ENCODE measurements at places on chromosomes 11 and 22.

- no peak for DNase-seq
Measured at GRCh38 chr11:107682572-107682971, 29.3 kb downstream of the SLN start.

DNA sequence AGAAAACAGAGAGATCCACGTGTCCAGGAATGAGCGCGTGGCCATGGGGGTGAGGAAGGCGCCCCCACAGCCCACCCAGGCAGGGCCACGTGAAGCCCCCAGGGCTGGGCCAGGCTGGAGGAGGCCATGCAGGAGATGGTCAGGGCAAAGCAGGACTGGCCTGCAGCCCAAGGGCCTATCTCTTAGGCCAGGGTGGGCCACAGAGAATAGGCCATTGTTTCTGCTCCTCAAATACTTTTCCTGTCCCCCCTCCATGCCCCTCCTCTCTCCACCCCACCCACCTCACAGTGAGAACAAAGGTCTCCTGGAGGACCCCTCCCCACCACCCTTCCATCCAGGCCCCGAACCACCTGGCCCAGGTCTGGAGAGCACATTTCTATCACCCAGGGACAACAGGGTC lies 8.3 kb upstream of the CDC42EP1 start:
- DNase-seq, result no peak

DNA sequence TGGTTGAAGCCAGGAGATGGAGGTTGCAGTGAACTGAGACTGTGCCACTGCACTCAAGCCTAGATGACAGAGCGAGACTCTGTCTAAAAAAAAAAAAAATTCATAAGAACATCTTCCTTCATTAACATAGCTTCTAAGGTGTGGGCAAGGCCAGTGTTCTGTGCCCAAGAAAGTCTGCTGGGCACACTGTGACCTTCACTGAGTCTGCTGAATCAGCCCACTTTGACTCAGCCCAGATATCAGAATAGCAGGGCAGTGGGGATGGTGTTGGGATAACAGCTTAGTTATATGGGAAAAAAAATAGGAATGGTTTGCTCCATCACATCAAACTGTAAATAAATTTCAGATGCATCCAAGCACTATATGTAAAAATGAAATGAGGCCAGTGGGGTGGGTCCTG lies 32.4 kb upstream of the XBP1 start:
- DNase-seq, result no peak

DNA sequence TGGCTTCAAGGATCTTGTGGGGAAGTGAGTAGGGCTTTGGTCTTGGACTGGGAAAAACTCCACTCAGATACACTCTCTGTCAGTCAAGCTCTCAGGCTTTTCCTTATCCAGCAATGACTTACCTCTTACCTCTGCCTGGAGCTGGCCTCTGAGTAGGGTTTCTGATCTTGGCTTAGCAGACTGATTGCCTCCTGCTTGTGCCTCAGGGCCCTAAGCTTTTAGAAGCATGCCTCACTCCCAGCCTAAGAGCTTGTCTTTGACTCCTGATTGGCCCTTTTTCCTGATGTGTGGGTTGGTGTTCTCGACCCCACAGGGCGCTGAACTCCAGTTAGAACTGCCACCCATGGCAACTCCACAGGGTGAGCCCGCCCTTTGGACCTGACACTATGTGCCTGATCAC lies 275.0 kb downstream of the ST3GAL4 start:
- no peak for DNase-seq

DNA sequence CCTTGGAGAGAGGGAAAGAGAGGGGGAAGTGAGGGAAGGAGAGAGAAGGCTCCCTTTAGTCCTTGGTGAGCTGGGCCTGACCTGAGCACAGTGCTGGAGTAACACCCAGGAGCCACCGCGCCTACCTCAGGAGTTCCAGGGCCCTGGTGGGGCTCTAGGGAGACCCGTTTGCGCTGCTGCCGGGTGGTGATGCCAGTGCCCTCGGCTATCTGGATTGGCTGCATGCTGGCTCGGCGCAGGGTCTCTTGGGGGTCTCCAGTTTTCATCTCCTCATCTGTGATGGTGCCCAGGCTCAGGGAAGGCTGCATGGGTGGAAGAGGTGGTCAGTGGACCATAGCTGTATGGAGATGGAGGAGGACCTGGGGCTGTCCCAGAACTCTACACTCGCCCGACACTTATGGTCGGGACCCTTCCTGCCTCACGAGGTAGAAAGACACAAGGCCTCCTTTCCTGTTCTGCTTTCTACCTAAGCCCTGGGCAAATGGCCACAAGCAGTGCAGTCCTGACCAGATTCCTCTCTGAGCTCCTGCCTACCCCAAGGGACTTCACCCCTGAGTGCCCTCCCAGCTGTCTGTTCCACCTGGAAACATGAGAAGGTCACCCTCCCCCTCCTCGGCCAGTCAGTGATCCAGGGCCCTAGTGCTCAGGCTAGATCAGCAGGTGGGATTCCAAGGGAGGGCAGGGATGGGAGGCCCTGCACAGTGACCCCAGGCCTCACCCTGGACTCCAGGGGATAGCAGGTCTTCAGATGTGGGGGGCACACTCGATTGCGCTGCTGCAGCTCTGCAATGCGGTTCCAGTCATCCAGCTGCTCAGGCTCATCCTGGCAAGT lies 6.0 kb downstream of the IL18BP start:
- no peak for DNase-seq

GRCh38 chr22:50041361-50042065 lies 16.6 kb downstream of the TTLL8 start:
- no peak for DNase-seq

DNA sequence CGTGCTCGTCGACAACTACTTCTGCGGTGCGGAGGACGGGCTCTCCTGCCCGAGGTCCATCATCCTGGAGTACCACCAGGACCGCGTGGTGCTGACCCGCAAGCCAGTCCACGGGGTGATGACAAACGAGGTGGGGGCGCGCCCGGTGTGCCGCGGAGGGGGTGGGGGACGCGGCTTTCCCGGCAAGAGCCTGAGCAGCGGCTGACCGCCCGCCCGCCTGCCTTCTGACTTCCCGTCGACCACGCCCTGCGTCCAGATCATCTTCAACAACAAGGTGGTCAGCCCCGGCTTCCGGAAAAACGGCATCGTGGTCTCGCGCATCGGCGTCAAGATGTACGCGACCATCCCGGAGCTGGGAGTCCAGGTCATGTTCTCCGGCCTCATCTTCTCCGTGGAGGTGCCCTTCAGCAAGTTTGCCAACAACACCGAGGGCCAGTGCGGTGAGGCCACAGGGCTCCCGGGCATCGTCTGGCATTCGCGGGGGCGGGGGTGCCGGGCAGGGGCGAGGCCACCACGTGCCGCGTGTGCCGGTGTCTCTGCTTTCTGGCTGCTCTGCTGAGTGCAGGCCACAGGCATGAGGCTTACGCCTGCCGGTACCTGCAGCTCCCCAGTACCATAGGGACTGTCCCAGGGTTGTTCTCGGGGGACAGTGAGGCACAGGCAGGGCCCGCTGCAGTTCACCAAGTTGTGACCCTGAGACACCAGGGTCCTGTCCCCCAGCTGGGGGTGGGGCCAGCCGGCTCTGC lies 28.5 kb upstream of the MUC5B start:
- DNase-seq, result no peak

GRCh38 chr11:14075118-14076078 lies 112.9 kb downstream of the SPON1 start:
- DNase-seq, result no peak

- DNase-seq, result no peak
Measured at GRCh38 chr22:49367041-49367697, 460.5 kb downstream of the BRD1 start.

- DNase-seq, result no peak
Measured at GRCh38 chr11:60985501-60985900, 14.0 kb downstream of the CD6 start.

DNA sequence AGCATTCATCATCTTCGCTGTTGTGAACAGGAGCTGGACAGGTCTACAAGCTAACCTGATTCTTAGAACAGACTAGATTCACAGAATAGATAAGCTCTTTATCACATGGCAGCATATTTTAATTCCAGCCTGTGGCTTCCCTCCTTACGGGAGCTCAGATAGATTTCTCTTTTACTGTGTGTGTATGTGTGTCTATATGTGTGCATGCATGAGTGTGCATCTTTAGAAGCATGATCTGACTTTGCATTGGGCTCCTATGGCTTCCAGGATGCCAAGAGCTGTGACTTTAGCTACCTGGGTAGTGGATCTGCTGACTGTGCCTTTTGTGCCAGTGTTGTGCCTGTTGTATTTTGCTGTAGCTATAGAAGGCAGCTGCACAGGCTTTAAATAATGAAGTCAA lies 44.3 kb downstream of the ZNRF3 start:
- DNase-seq, result no peak

DNA sequence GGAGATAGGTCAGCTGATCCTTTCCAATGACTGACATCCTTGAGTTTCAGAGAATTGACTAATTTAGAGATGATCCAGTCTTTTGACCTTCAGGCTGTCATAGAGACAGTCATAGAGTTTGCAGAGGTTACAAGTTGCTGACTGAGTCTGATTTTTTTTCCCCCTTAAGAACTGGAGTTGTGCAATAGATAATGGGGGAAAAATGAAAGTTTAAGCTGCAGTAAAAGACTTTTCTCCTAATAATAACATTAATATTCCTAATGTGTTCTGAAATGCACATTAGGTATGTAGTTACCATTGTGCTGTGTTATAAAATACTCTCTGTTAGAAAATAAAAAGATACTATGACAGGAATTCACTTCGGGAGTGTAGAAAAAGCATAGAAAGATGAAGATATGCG lies 876.9 kb upstream of the RAG2 start:
- no peak for DNase-seq

DNA sequence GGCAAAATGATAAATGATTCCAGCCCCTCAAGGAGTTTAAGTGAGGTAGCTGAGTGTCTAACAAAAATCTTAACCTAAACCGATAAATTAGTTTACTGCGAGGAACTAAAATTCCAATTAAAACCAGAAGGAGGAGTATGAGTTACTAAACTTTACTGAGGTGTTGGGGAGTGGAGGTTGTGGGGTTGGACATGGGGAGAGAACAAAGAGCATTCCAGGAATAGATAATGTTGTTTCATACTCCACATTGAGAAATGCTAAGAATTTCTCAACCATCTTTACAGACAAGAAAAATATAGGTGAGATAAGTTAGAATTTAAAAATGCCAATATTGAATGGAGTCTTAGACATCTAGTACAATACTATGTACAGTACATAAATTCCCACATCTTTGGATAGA lies 488.6 kb downstream of the METTL15 start:
- DNase-seq, result no peak

DNA sequence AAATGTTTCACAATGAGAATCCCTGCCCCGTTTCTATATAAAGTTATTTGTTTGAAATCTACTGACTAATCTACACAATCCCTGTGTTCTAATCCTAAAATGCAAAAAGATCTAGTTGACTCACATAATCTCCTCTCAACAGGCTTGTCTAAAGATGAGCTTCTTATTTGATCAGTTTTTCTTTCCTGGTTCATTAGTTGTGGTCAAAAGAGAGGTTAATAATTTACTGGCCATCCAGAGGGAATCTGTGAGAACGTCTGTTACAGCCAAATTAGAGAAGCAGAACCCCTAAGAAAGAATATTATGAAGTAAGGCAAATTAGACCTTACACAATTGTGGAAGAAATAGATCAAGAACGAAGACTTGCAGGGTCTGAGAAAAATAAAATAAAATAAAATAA lies 173.7 kb upstream of the ANO3 start:
- no peak for DNase-seq

- no peak for DNase-seq
Measured at GRCh38 chr11:118813551-118813950, 22.6 kb upstream of the DDX6 start.

DNA sequence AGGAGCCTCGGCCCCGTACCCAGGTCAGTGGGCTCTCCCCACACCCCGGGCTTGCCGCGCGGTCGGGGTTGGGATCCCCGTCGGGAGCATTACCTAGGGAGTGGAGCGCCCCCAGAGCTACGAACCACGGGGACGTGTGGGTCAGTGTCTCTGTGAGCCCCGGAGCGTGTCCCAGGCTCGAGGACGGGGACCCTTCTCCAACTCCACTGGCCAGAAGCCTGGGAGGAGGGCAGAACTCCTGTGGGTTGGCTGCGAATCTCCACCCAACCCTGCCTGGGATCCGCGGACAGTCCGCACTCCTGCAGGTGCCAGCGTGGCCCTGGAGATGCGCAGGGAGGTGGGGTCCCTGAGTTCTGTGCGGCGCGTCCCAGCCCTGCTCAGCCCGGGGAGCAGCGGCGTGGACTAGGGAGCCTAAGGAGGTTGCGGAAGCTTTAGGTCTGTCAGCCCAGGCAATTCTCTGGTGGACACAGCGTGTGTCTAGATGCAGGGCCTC lies 346 bp downstream of the PPFIBP2 start:
- DNase-seq, result no peak

DNA sequence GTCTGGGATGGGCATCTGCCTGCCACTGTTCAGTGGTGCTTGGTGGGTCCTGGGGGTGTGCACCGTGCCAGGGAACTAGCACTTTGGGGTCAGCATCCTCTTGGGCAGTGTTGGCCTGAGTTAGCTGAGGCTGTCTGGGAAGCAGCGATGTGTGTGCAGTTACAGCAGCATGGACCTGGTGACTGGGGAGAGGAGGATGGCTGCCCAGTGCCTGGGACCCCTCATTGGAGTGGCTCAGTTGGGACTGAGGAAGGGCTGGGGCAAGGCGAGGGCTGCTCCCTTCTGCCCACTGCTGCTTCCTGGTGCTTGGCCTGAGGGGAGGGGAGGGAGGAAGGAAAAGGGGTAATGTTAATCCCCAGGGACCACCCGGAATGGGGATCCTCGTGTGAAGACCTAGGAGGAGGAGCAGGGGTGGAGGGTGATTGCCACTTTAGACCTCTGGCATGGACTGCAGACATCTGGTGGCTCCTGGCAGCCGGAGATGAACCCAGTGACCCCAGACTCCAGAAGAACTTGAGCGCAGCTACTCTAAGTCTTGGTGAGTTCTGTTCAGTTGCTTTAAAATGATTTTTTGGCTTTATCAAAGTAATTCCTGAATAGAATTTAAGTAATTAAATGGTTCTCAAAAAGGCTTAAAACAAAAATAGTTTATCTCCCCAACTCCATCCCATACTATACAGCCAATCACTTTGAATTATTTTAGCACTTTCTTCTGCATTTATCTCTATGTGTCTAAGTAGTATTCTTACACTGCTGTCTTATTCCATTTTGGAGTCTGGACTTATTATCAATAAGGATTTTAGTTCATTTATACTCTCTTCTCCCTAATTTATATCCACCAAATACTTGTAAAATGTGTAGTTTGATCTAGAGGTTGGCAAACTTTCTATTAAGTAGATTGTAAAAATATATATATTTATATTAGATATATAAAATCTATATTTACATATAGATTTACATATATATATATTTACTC lies 15.4 kb upstream of the TMEM191C start:
- no peak for DNase-seq

Measured in NCI-H187 (cell line).